ENCODE measurements at places on chromosomes 5 and 9. TPM values are rescaled to one million over a fixed set of nuclear protein-coding genes. Genes with fewer than 3 reads are reported as not detected.

DNA sequence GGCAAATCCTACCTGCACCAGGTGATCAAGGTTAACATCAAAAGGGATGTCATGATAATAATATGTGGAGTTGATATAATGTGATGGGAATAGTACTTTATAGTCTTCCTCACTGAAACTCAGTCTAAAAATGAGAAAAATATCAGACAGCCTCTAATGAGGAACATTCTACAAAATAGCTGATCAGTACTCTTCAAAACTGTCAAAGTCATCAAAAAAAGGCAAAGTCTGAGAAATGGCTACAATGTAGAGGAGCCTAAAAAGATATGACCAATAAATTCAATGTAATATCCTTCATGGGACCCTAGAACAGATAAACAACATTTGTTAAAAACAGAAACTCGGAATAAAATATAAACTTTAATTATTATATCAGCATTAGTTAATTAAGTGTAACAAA, 95.7 kb downstream of the CEMIP2 start:
- no peak for DNase-seq

DNA sequence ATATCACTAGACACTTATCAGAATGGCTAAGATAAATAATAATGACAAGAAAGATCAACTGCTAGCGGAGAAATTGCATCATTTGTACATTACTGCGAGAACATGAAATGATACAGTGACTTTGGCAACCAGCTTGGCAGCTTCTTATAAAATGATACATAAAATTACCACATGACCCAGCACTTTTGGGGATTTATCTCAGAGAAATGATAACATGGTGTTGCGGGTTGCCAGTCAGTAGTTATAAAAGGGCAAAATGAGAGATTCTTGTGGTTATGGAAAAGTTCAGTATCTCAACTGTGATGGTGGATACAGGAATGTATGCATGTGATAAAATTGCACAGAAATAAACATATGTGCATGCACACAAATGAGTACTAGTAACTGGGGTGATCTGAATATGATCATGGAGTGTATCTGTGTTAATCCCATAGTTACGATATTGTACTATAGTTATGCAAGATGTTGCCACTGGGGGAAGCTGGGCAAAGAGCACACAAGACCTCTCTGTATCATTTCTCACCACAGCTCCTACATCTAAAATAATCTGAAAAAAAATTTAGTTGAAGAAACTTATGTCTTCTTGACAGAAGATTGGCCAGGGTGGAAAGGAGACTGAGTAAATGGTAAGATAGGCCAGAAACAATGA, 128.9 kb downstream of the NXNL2 start:
- no peak for DNase-seq

The ANXA2R gene
- 1.4 TPM for total RNA-seq

DNA sequence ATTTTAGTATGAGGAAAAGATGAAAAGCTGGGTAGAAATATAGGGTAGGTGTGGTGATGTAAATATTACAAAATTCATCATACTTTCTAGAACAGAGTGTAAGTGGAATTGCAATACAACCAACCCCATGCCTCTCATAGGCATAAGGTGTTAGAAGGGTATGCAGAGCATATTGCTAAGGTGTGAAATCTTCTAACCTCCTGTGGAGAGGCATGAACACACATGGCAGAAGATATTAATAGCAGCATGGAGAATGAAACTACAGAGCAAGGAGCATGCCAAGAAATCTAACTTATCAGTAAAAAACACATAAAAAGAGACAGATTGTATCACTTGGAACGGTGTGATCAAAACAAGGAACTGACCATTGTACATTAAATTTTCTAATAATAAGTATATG, 441.5 kb downstream of the CDH18 start:
- no peak for DNase-seq

DNA sequence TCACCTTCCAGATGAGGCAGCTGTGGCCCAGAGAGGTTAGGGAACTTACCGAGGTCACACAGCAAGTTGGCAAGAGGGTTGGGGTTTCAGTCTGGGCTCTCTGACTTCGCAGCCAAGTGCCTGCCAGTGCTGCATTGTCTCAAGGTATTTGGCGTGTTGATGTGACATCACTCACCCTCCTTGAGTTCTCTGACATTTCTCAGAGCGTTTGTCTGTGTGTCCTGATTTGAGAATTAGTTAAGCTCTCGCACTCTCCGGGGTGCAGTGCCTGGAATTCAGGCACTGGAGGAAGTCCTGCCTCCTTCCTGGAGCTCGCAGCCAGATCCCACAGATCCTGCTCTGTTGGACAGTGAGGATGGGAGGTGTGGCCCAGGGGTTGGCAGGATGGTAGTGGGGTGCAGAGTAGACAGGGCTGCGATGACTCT, 25.7 kb downstream of the WWC1 start:
- no peak for DNase-seq

The PTGER4 gene
- total RNA-seq = 107 TPM

DNA sequence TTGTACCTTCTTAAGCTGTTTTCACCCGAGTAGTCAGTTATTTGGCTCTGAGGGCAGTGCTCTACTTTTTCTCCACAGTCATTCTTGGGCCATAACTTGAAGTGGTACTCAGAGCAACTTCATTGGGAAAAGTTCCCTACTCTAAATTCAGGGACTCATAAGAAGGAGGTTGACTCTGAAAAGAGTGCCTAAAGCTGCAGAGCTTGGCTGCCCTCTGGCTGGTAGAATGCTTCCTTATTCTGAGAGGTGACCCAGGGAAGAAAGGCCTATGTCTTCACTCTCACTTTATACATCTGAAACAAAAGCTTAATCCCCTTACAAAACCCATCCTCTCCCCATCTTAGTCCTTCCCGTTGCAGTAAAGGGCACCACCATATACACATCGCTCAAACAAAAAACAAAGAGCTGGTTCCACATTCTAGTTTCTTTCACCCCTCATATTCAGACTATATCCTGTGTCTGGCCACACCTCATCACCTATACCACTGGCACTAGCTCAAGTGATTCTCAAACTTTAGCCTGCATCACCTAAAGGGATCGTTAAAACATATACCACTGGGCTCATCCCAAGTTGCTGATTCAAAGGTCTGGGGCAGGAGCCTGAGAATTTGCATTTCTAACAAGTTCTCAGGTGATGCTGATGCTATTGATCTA, 7.9 kb downstream of the IGIP start:
- DNase-seq = no peak

GRCh38 chr9:68802525-68803015, 97.5 kb downstream of the PIP5K1B start:
- no peak for DNase-seq

- DNase-seq = no peak
Measured at GRCh38 chr5:166165596-166165995, 2125.8 kb upstream of the WWC1 start.

GRCh38 chr5:61180886-61181285, 18.6 kb upstream of the SMIM15 start:
- no peak for DNase-seq

The UNC13B gene
- total RNA-seq = 70.2 TPM

GRCh38 chr9:16773116-16773515, 97.4 kb downstream of the BNC2 start:
- no peak for DNase-seq

GRCh38 chr9:38439916-38440301, 15.7 kb upstream of the IGFBPL1 start:
- no peak for DNase-seq

DNA sequence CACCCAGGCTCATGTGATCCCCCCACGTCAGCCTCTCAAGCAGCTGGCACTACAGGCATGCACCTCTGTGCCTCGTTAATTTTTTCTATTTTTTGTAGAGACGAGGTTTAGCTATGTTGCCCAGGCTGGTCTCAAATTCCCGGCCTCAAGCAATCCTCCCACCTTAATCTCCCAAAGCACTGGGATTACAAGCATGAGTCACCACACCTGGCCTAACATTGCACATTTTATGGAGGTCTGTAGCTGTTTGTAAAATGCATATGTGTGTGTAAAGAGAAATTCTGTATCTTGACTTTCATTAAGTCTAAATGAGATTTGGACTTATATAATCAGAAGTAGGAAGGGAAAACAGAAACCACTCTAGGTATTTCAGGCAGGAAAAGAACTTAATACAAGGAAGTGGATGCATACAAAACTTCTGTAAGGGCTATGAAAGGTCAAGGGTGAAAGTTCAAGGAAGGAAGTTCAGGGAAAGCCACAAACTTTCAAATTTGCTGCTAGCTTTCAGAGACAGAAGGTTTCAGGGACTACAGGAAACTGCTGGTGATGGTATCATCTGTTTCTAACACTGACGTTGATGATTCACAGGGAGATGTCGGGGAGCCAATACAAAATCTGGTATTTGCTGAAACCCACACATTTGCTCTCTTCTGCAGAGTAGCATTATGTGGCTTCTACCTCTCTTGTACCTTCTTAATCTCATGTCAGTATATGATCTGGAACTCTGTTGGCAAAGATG, 209.4 kb downstream of the PIK3R1 start:
- no peak for DNase-seq

The ZNF462 gene
- total RNA-seq = 8.5 TPM

- DNase-seq = no peak
Measured at GRCh38 chr5:71582945-71583584, 4.1 kb upstream of the MCCC2 start.

DNA sequence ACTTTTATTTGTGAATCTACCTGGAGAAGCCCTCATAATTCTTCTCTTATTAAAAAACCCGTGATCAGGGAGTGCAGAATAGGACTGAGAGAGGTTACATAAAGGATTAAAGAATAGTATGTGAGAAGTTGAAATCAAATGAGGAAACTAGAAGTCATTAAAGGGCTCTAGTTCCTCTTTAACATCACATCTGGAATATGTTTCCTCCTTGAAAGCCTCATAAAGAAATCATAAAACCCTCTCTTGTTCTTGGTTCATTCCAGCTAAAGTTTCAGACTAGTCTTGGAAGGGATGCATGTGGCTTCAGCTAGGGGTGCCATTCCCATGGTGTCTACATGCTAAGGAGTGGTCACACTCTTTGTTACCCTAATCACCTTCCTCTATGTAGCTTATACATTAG, 5.7 kb upstream of the C5orf46 start:
- no peak for DNase-seq

DNA sequence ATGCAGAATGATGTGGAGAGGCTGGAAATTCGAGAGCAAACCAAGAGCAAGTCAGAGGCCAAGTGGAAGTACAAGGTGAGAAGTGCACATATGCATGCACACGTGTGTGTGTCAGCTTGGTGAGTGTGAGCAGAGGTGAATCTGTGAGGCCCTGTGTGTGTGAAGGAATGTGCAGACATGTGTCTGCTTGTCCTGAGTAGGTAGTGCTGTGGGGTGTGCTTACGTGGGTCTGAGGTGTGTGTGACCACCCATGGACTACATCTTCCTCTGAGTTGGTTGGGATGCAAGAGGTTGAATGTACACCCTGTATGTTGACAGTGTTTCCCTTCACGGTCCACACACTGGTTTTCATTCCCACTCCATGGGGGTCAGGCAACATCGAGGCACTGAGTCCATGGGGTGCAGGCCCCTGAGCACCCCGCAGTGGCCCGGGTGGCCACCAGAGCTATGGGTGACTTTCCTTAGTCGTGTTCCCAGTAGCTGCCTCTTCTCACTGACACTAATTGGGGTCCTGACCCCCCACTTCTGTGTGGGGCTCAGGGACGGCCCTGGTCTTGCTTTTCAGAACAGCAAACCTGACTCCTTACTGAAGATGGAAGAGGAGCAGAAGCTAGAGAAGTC, 86.7 kb downstream of the PHF2 start:
- no peak for DNase-seq

- no peak for DNase-seq
Measured at GRCh38 chr9:101481261-101481660, 45.7 kb upstream of the ALDOB start.

The FAF2 gene
- total RNA-seq = 37.9 TPM

GRCh38 chr5:173114536-173114935, 29.8 kb upstream of the BNIP1 start:
- peak; percentile 11 for DNase-seq

All from pulmonary artery endothelial cell (primary cell).